ENCODE measurements at places on chromosomes 7 and 10. TPM values are rescaled to one million over a fixed set of nuclear protein-coding genes. Genes with fewer than 3 reads are reported as not detected.

The INHBA gene
- 0.12 TPM for total RNA-seq

- no peak for DNase-seq
Measured at GRCh38 chr10:22630234-22631174, 83.9 kb downstream of the PIP4K2A start.

DNA sequence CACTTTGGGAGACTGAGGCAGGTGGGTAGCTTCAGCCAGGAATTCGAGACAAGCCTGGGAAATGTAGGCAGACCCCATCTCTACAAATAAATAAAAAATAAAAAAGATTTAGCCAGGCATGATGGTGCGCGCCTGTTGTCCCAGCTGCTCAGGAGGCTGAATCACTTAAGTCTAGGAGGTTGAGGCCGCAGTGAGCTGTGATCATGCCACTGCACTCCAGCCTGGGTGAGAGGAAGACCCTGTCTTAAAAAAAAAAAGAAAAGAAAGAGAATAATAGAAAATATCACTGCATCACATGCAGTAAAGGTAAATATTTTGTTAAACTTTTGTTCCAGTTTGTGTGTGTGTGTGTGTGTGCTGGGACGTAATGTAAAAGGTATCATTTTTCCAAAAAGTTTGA lies 3.0 kb downstream of the STRIP2 start:
- no peak for DNase-seq

DNA sequence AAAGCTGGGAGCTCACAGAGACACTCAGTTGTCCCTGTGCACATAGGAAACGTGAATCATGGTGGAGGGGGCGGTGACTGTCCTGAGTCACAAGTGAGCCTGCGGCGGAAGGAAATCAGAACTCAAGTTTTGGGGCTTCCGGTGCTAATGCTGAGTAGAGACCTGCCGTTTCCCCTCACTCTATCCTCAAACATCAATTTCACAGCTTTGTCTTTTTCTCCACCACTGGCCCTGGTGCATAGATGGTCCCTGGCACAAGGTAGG lies 21.9 kb downstream of the ADCYAP1R1 start:
- no peak for DNase-seq

DNA sequence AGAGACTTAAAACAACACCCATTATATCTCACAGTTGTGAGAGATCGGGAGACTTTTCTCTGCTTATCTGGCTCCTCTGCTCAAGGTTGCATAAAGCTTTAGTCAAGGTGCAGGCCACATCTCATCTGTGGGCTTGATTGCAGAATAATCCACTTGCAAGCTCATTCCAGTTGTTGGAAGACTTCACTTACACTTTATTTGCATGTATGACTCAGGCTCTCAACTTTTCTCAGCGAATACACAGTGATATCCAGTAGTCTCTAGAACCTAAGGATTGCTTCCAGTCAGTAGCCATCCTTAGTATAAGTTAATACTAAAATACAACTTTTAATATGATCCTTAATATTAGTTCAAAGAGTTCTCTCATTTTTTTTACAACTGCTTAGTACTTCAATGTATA lies 435.5 kb upstream of the NRG3 start:
- no peak for DNase-seq

All from T-helper 17 cell (primary cell).